ENCODE measurements at places on chromosomes 12 and 14.

- DNase-seq = no peak
Measured at GRCh38 chr12:93226361-93226760, 151.4 kb upstream of the NUDT4 start.

DNA sequence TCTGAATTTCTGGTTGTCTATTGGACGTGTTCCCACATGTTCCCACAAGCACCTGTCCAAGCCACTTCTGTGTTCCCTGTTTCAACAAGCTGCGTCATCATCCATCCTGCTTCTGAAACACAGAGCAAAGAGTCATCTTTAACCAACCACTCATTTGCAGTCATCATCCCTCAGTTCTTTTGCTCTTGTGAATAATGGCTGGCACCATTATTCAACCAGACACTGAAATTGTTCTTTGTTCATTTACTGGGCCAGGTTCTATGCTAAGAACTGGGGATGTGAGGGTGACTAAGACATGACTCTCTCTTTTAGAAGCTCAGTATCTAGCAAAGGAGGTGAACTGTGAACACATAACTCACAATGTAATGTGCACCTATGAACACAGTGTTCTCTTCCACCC, 40.7 kb upstream of the ANO4 start:
- no peak for DNase-seq

DNA sequence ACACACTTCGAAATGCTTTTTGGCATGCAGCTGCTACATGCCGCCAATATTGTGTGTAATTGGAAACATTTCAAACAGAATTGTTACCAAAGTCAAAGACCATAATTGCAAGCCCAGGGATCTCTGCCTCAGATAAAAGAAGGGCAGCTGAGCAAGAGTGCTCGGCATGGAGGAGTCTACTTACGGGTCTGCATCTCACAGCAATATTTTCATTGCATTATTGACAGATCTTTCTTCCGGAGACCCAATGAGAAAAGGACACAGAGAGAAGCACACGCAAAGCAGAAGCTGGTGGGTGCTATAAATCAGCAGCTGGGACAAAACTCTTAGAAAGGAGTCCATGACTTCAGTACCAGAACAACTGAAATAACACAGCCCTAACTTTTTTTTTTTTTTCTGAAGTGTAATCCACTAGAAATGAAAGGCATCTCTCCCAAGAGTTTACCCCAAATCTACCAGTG, 4.9 kb downstream of the PRICKLE1 start:
- no peak for DNase-seq

DNA sequence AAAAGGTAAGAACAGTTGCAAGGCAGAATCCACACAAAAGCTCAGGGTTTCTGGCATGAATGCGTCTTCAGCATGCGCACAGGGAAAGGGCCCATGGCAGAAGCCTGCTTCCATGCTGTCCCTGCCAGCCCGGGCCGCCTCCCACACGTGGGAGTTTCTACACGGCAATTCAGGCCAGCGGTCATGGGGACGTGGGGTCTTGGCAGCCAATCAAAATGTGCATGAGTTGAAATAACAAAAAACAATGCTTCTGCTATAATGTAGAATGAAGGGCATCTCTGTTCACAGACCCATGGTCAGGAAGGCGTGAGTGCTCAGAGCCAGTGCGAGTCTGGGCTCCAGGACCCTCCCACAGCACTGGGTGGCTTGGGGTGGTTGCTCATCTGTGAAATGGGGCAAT, 28.6 kb downstream of the AMN start:
- DNase-seq = no peak

- no peak for DNase-seq
Measured at GRCh38 chr14:103684471-103684870, 30.8 kb downstream of the XRCC3 start.

DNA sequence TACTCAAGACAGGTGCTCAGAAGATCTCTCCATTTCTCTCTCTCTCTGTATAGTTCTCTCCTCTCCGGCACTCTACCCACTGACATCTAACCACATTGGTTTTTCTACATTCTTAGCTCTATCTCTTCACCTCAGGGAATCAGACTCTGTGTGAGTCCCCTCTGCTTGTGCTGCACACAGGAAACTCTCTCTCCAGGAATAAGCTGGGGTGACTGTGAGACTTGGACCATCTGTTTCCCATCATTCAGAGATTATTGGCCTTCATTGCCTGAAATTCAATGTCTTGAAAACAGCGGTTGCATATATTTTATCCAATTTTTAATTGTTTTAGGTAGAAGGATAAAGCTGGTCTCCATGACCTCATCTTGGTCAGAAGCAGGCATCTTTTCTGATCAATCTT, 105.0 kb downstream of the SLC35F4 start:
- no peak for DNase-seq

- no peak for DNase-seq
Measured at GRCh38 chr14:103448097-103448496, 62.9 kb downstream of the MARK3 start.

DNA sequence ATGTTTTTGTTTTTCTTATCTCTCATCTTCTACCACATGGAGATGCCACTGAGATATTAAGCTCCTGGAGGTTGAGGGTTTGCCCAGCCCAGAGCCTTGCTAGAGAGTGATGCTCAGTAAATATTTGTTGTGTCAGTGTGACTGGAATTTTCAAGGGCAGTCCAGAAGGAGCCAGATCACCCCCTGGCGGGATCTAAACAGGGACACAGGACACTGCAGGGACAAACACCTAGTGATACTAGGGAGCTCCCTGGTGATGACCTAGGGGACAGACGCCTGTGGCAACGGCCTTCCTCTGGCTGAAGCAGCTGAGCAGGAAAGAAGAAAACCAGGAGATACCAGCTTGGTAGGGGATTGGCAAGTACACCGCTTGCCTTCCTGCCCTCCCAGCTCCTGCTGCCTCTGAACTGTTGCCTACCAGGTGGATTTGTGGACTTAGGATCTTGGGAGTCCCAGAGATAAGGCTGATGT, 714.4 kb upstream of the TBX3 start:
- DNase-seq = no peak

- DNase-seq = no peak
Measured at GRCh38 chr12:53115891-53116648, 12.8 kb downstream of the SOAT2 start.

GRCh38 chr12:12534975-12535374, 27.7 kb downstream of the DUSP16 start:
- DNase-seq = no peak

DNA sequence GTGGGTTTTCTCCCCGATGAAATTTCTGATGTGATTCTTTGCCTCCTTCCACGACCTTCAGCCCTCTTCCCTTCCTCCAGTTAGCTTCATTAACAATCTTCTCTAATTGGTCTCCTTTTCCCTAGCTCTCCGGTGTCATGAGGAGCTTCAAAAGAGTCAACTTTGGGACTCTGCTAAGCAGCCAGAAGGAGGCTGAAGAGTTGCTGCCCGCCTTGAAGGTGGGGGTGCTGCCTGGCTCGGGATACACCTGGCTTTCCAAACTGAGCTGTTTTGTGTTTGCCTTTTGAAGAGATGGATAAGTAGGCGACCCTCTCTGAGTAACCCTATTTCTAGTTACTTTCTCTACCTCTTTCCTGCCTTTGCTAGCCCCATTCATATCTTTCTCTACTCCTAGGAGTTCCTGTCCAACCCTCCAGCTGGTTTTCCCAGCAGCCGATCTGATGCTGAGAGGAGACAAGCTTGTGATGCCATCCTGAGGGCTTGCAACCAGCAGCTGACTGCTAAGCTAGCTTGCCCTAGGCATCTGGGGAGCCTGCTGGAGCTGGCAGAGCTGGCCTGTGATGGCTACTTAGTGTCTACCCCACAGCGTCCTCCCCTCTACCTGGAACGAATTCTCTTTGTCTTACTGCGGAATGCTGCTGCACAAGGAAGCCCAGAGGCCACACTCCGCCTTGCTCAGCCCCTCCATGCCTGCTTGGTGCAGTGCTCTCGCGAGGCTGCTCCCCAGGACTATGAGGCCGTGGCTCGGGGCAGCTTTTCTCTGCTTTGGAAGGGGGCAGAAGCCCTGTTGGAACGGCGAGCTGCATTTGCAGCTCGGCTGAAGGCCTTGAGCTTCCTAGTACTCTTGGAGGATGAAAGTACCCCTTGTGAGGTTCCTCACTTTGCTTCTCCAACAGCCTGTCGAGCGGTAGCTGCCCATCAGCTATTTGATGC, 797 bp downstream of the ESPL1 start:
- no peak for DNase-seq

All from natural killer cell treated with Interleukin-12 subunit alpha and Interleukin-12 subunit beta and Interleukin-15 and Interleukin-18, amount 100 ng/mL, for 72 hours (primary cell).